ENCODE measurements at places on chromosomes 11 and 22.

- no peak for DNase-seq
These were observed 406.7 kb downstream of the TBC1D22A start for GRCh38 chr22:47168900-47169800.

- no peak for DNase-seq
These were observed 17.3 kb downstream of the MS4A6A start for GRCh38 chr11:60165538-60165937.

GRCh38 chr22:20319041-20319744, 667 bp downstream of the DGCR6L start:
- peak; percentile 47 for DNase-seq

DNA sequence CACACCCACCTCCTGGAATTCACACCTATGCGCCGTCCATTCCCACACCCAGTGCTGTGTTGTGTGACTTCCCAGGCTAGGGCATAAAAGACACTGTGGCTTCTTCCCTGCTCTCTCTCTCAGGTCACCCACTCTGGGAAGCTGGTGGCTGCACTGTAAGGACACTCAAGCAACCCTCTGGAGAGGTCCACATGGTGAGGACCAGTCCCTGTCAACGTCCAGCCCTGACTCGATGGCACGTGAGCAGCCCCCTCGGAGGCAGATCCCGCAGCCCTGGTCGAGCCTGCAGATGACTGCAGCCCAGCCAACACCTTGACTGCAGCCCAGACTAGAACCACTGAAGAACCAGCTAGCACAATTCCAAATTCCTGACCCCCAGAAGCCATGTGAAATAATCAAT, 16.2 kb downstream of the CBX7 start:
- DNase-seq = no peak

DNA sequence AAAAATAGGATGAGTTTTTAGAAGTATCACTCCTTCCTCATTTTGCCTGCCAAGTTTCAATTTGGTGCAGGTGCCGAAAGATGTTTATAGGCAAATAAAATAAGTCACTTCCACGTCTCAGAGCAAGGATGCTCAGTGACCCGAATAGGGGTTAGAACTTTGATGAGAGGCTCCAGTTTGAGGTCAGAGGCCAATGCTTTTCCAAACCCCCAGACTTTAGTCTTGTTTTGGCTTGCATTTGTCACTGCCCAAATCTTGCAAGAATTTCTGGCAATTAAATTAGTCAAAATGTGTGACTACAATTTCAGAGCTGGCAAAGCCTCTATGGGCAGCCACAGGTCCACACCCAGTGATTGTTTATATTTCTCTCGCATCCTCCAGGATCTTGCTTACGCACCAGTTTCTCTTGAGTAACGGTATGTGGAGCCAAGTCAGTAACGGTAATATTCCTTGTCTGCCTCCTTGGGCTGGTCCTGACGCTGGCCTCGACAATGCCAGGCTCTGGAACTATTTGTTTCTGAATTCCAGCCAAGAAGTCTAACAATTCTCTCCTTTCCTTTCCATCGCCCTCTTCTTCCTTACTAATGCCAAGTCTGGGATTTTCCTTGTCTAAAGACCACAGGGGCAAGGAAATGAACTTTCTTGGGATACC, 9.9 kb upstream of the NUP160 start:
- no peak for DNase-seq

DNA sequence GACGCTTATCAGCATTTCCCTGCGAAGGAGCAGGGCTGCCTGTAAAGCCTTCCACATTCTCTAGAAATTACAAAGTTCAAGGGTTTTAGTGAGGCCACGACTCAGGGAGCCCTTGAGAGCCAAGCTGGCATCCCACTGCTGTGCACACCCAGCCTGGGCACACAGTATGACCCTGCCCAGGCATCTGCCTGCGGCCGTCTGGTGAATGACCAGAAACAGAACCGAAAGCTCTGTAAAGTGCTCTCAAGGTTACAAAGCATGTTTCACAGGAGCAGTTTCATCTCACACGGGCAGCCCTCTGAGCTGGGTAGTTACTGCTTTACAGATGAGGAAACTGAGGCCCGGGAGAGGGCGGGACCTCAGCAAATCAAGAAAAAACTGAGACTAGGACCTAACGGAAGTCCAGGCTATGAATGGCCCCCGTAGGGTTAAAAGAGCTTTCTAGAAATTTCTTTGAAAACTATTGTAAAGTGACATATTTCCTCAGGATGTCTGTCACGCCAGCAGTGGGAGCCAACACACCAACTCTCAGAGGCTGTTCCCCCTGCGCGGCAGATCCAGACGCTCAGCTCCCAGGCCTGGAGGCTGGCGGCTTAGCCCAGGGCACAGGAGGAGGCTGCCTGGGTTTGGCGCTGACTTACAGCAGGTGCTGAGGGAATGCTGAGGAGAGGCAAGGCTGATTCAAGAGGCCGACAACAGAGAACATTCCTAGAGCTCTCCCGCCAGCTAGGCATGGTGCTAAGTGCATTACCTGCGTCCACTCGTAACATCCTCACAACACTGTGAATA, 7.7 kb upstream of the TCF20 start:
- peak; percentile 64 for DNase-seq

- DNase-seq = no peak
These were observed 14.7 kb upstream of the CD5 start for GRCh38 chr11:61087426-61088119.

DNA sequence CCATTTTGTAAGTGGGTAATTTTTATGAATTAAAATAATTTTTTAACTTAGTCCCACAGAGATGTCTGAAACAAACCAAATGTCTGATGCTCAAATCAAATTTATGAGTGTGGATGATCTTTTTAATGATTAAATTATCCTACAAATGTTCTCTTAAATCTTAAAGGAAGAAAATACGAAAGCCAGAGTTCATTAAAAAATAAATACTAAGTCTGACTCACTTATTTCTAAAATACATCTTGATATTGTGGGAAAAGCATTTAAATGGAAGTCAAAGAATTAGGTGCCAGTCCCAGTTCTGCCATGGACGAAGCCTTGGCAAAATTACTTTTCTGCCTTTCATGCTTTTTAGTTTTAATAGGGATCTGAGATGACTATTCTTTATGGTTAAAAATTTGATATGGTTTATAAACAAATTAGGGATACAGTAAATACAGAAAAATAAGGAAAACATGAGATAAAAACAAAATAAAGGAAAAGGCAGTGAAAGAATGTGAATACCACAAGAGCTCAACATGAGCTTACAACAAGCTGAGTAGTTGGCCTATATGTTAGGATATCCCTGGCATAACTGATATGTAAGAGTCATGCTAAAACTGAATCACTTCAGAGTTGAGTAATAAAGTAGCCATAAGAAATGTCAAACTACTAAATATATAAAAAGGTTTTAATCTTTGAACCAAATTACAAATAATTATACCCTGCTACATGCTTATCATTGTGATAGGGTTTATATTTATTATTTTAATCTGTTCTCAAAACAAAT, 9.2 kb downstream of the CCDC34 start:
- DNase-seq = no peak

DNA sequence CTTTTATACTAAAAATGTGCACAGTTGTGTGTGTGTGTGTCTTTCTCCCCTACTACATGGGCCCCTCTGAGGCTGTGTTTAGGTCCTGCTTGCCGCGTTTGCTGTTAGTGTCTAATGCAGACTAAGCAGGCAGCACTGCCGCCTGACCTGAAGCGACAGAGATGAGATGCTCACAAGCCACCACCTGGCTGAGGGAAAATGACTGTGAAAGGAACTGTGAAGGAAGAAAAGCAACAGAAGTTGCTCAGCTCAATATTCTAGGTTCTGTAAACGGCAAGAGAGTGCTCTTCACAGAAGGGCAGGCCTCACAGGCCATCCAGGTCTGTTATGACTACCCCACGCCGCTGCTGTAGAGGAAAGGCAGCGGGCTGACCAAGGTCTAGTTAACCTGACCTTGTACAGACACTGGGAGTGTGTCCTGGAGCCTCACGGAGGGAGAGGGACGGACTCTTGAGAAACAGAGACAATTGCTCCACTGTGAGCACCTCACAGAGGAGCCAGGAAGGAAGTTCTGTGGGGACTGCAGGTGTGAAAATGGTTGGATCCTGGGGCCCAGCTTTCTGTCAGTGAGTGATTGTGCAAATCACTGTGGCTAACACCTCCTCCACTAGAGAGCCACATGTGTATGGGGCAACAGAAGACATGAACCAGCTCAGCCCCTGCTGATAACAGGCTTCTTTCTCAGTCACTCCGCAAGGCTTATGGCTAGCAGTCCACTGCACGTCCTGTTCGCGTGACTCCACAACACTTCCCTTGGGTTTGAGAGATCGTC, 31.3 kb upstream of the YPEL1 start:
- no peak for DNase-seq

DNA sequence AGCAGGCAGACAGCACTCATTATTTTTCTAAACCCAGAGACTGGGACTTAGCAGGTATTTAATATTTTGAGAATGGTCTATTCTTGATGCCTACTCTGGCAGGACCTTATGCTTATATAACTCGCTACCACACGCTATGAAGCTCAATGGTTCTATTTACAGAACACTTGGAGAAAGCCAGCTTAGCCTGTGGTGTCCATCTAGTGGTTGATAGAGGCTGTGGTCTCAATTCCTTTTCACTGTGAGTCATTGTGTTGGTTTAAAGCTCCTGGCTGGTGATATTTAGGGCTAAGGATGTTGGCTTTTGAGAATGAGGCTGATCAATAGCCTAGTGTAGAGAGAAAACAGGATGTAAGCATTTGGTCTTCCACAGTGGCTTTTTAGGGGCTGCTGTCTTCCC, 206.4 kb downstream of the DBX1 start:
- peak; percentile 51 for DNase-seq

- no peak for DNase-seq
These were observed 9.5 kb downstream of the ALDH3B2 start for GRCh38 chr11:67664696-67665540.

GRCh38 chr11:61109671-61110070, 7.4 kb downstream of the CD5 start:
- DNase-seq = no peak

DNA sequence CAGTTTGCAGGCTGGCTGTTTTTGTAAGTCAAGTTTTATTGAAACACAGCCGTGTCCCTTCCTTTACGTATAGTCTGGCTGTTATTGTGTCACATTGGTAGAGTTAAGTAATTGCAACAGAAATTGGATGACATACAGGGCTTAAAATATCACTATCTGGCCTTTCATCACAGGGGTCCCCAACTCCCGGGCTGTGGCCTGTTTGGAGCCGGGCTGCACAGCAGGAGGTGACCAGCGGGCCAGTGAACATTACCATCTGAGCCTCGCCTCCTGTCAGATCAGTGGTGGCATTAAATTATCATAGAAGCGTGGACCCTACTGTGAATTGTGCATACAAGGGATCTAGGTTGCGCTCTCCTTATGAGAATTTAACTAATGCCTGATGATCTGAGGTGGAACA, 31.7 kb downstream of the EXT2 start:
- DNase-seq = no peak

- DNase-seq = no peak
These were observed 911.9 kb downstream of the METTL15 start for GRCh38 chr11:29019960-29020683.

DNA sequence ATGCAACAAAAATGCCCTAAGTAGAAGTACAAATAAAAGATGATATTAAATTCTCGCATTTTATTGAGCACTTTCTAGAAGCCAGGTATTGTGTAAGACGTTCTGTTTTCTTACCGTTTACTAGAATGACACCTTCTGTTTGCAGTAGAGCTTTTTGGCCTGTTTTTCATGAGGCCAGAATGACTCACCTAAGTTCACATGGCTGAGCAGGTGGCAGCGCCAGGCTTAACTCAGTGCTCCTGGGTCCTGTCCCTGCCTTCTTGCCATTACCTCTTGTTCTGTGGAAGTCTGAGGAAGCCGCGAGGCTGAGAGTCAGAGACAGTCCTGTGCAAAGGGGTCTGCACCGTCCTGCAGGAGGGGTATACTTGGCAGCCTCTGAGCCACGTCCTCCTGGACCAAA, 113.8 kb downstream of the ATXN10 start:
- no peak for DNase-seq

DNA sequence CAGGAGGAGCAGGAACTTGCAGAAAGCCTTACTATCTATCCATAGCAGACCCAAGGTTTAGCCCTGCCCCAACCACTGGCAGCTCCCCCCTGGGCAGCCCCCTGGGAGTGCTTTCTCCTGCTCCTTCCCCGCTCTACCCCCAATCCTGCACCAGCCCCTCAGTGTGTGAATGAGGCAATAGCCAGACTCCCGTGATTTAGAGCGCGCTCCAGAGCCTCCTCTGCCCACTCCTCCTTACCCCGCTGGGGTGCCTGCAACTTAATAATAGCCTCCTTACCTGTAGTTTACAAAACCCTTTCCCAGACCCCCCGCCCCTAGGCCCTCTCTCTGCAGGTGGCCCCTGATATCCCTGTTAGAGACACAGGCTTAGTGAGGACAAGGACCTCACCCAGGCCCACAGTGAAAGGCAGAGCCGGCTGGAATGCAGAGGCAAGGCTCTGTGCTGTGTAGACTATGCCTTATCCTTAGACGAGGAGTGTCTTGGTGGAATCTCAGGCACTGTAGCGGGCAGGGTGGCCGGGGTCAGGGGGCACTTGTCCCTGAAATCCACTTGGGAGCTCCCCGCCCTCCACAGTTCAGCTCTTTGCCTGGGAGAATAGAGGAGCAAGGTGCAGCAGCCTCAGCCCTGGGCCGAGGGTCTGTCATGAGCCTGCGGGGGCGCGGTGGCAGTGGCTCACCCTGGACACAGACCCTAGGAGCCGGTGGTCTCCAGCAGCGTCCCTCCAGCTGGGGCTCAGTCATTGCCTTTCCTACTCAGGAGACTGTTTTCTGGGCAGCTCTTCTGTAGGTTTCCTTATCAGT, 4.3 kb upstream of the CARNS1 start:
- DNase-seq = no peak

DNA sequence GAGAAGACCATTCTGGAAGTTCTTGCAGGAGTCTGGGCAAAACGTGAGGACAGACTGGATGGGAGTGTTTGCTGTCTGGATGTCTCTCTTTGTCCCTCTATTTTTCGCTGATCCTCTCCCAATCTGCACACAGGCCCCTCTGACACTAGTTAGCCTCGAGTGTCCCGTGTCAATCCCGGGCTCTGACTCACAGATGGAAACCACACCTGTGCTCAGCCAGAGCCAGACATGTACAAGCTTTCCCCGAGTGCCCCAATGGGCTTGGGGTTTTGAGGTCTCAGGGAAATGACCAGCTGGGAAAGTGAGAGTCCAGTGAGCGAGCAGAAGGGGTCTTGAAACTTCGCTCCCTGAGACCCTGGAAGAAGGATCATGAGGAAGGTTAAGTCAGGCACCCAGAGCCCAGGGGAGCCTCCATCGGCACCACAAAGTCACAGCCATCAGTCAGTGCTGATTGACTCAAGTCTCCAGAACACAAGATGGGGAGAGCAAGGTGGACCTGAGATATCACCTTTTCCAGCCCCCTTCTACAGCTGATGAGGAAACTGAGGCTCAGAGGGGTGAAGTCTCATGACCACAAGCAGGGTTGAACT, 13.9 kb downstream of the APOL2 start:
- DNase-seq = no peak
